Body of pancreas (tissue), 4 donors: ENCODE measurements at places on chromosomes 12 and 14.
A peak's percentile ranks its signal among the peaks of the same experiment; 100 is the strongest.

GRCh38 chr12:109430244-109430643, 46.9 kb downstream of the KCTD10 start:
- DNase-seq, result no peak

- peak; percentile 35 for DNase-seq
Measured at GRCh38 chr12:60205500-60205899, 609.7 kb downstream of the SLC16A7 start.

DNA sequence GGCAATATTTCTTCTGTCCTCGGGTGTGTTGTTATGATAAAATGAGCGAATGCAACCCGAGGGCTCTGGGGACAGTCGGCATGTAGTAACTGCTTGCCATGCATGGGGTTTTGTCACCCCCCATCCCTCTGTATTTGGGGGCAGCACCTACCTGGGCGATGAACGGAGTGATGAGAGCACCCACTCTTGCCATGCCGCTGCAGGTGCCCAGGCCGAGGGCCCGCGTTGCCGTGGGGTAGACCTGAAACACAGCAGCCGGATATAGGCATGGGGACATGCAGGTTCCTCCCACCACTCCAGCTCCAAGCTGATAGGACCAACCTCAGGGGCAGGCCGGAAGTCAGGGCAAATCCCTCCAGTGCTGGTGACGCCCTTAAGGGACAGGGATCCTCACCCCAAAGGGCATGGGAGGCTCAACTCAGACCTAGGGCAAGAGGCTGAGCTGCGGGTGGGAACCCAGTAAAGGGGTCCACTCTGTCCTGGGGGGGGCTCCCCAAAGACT, 35.8 kb downstream of the DAO start:
- no peak for DNase-seq

DNA sequence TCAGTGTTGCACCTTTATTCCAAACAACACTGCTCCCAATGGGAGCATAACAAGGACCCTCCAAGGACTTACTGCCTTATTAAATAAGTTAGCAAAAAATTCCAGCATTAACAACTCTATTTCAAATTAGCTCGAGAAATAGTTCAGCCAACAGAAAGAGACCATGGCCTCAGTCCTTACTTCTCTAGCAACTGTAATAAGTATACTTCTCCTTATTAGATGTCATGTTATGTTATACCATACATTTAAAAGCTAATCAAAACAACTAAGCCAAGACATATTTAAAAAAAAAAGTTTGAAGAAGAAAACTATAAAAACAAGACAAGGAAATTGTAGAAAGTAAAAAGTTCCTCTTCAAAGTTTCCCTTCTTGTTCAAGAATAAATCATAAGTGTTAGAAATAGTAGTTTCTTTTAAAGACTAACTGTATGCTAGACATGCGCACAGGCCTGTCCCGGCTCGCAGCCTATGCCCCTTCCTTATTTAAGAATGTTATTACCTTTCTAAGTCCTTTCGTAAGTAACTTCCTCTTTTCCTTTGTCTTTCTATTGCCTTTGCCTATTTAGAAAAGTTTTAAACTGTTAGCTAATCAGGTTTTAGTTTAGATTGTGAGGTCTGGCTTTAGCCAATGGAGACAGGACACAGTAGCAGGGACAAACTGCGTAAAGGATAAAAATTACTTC, 68.6 kb downstream of the RESF1 start:
- no peak for DNase-seq

GRCh38 chr12:120356567-120357030, 12.4 kb downstream of the MSI1 start:
- DNase-seq, result peak; percentile 81

DNA sequence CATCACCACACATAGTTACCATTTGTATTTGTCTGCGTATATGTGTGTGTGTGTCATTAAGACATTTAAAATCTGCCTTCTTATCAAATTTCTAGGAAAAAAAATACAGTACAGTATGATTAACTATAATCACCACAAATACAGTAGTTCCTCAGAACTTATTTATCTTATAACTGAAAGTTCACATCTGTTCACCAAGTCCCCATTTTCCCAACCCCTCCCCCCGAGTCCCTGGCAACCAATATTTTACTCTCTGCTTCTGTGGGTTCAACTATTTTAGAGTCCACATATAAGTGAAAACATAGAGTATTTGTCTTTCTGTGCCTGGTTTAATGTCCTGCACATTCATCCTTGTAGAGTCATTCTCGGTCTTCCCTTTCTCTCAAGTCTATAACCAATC, 12.3 kb downstream of the CAPS2 start:
- DNase-seq, result peak; percentile 23

- no peak for DNase-seq
Measured at GRCh38 chr14:27730204-27730603, 1036.4 kb upstream of the FOXG1 start.

- DNase-seq, result no peak
Measured at GRCh38 chr12:1063852-1064251, 72.8 kb downstream of the ERC1 start.

DNA sequence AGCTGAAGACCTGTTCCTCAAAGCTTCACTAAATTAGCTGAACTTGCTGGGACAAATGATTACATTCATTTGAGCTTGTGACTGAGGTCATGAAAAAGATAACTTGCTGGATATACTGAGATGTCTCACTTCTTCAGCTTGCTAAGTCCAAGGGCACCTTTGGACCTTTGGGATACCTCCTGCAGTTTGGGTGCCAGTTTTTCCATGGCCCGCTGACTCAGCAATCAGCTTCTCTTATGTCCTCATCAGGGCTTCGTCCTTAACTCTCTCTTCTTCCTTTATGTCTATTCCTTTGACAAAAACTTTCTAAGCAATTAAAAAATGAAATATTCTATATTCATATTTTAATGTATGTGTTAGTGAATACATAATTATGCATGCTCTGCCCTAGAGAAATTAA, 45.6 kb downstream of the OVCH1 start:
- no peak for DNase-seq

DNA sequence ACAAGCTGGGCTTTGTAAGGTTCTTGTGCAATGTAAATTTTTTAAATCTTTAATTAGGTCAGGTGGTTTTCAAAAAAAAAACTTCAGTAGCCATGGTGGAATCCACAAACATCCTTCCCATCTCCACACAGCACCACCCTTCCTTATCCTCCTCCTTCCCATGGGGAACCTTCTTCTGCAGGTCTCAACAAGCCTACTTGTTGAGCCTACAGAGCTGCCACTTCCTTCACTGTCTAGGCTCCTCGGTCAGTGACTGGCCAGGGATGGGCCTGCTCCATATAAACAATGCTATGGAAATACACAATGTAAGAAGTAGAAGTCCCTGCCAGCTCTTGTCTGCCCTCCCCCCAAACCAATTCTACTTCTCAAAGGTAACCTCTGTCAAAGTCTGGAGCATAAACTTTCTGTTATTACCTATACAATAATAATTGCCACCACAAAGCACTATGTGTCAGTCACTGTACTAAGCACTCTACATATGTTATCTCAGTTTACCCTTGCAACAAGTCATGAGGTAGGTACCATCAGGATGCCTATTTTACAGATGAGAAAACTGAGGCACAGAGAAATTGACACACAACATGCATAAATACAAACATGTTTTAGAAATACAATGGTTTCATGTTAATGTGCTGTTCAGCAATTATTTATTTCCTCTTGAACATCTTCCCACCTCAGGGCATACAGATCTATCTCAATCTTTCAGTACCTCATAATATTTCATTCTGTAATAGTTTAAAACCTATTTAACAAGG, 17.4 kb downstream of the LIMA1 start:
- DNase-seq, result no peak

DNA sequence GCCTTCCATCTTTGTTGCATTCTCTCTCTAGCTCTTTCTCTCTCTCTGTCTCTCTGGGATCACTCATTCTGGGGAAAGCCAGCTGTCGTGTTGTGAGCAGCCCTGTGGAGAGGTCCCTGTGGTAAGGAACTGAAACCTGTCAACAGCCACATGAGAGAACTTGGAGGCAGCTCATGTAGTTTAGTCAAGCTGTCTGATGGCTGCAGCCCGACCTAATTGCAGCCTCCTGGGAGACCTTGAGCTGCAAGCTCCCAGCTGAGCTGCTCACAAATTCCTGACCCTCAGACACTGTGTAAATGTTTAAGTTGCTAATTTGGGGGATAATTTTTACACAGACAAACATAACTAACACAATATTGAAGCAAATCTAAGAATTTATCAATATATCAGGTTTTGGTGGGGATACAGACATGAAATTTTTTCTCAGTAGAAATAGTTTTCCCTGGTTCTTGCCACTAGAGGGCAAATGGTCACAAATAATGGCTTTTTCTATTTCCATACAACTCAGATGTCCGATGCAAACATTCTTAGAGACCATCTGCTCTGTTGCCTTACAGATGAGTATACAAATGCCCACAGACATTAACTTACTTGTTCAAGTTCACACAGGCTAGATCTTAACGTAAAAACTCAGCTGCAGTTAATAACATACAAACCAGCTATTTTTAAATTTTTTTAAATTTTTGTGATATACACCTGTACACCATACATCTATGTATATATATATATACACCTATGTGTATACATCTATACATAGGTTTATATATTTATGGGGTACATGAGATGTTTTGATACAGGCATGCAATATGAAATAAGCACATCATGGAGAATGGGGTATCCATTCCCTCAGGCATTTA, 15.5 kb upstream of the KRR1 start:
- DNase-seq, result no peak

DNA sequence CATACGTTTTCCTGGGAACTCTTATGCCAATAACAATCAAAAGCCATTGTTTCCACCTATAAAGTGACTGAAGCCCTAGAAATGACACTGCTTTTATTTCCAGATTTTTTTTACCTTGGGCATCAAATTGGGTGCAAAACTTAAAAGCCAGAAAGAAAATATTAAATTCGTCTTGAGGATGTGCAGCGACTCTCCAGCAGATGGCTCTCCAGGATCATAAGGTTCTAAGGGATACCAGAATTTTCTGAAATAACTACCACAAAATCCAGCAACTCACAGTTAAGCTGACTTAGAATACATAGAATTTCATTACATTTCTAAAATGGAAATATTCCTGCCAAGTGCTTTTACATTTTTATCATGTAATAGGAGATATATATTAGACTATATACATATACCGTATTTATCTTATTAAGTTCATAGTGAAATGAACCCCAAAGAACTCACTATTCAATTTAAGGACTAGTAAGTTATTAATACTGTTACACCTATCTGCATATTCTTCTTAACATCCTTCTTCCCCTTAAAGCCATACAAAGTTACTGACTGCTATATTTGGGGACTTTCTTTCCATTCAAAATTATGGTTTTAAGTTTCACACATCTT, 44.0 kb downstream of the ARMH4 start:
- peak; percentile 62 for DNase-seq

DNA sequence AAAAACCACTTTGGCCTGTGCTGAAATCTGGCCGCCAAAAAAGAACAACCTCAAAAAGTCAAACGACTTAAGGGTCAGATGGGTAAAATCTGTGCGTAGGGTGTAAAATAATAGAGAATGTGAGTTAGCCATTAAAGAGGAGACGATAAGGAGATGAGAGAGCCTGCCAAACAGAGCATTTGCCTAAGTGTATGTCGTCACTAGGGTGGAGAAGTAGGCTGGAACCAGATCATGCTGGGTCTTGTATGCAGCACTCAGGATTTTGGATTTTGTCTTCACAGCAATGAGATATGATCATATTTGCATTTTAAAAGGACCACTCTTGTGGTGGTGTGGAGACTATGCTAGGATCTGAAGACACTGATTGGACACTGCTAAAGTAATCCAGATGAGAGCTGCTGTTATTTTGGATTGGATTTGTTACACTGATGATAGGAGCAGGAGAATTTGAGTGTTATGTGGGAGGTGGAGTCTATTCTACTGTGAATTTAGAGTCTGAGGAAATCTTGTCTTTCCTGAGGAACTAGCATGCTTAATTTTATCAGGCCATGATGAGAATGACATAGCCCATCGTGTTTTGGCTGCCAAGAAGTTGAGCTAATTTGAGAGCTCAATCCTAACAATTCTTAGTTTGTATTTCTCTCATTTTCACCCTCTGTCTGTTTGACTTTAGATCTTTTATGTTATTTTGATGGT, 24.8 kb upstream of the DBX2 start:
- DNase-seq, result no peak

- no peak for DNase-seq
Measured at GRCh38 chr12:113359939-113360748, 1.8 kb downstream of the PLBD2 start.

- DNase-seq, result peak; percentile 71
Measured at GRCh38 chr12:52119398-52120254, 40.1 kb downstream of the SMIM41 start.

GRCh38 chr14:95533822-95534221, 1.0 kb upstream of the GLRX5 start:
- no peak for DNase-seq

GRCh38 chr14:73662487-73662943, 17.7 kb downstream of the DNAL1 start:
- peak; percentile 12 for DNase-seq

DNA sequence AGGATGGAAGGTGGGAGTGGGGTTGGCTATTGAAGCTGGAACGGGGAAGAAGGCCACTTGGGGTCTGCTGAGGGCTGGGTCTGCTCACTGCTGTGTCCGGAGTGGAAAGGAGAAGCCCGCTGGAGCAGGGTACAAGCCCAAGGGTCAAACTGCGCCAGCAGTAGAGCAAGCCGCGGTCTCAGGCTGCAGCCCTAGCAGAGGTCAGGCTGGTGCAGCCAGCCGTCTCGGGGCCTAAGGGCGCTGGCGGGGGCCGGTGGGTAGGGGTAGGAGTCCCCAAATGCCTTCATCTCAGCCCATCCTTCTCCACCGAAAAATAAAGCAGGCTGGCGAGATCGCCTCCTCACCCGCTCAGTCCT, 718 bp upstream of the JDP2 start:
- no peak for DNase-seq

- DNase-seq, result no peak
Measured at GRCh38 chr12:48982397-48983080, 4.4 kb downstream of the WNT1 start.

GRCh38 chr14:69484444-69485314, at the start of gene PLEKHD1:
PLEKHD1 (plus strand) TSS chr14:69484728; CDS start chr14:69484966, 238 bp downstream.
- no peak for DNase-seq

DNA sequence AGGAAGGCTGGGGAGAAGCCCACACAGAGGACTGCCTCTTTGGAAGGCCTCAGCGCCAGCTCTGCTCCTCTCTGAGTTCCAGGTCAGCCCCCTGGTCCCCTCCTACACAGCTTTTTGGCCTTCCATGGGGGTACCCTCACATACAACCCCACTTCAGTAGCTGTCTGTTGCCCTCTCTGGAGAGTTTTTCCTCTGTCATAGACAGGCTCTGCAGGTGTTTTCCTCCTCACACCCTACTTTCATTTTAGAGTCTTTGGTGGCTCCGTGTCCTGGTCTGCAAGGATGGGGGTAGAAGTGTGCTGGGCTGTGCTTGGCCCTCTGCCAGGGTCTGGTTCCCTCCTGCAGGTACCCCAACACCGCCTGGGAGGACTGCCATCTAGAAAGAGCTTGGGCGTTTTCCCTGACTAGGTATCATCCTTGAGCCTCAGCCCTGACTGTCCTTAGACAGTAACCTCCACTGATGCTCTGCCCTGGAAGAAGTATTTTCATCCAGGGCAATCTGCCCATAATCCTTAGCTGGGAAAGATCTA, 15.1 kb downstream of the ZDHHC22 start:
- DNase-seq, result no peak

GRCh38 chr14:58635091-58635830, 2.5 kb upstream of the DACT1 start:
- no peak for DNase-seq

GRCh38 chr12:10563966-10564365, 49.4 kb downstream of the MAGOHB start:
- no peak for DNase-seq

GRCh38 chr14:92503756-92504491, 9.7 kb upstream of the RIN3 start:
- DNase-seq, result no peak
